ENCODE measurements at places on chromosomes 5 and 9.

DNA sequence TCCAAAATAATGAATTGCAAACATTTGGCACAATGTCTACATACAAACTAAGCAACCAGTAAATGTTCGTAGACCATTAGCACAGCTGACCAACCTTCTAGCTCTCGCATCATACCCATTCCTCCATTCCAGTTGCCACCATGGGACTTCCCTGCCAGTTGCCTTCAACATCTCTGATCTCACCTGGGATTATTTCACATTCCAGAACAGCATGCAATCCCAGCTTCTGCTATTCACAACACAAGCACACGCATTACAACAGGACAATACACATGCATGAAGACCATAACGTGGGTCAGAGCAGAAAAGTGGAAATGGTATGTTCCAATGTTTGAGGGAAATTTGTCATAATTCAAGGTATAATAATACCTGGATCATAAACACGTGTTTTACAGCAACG is 848.2 kb upstream of the DMAC1 start:
- no peak for DNase-seq

GRCh38 chr9:5983042-5983441 is 32.4 kb downstream of the RANBP6 start:
- DNase-seq: no peak

DNA sequence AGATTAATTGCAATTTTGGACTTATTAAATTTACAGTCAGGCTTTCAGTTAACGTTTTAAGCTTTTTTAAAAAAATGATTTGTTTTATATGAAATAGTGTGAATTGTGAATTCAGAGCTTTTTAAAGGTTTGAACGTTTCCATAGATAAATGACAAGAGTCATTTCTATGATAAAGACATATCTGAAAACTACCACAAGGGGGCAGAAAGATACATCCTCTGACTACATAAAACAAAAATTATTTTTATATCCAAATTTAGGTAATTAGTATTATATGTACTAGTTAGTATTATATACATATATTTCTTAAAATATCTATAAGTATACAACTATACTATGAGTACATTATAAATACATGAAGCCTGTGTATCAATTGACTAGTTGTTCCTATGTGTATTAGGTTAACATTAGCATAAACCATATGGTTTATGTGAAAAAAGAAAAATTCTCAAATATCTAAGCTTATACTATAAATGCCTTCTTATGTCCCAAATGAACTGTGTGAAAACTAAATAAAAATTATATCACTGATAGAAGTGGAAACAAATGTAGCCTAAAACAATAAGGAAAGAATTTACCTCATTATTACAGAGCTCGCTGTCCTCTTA is 155.2 kb downstream of the MEF2C start:
- DNase-seq: no peak

GRCh38 chr5:122218778-122219177 is 89.4 kb downstream of the ZNF474 start:
- no peak for DNase-seq

- DNase-seq: no peak
Observed at GRCh38 chr9:136690104-136690805, 3.0 kb upstream of the AGPAT2 start.

DNA sequence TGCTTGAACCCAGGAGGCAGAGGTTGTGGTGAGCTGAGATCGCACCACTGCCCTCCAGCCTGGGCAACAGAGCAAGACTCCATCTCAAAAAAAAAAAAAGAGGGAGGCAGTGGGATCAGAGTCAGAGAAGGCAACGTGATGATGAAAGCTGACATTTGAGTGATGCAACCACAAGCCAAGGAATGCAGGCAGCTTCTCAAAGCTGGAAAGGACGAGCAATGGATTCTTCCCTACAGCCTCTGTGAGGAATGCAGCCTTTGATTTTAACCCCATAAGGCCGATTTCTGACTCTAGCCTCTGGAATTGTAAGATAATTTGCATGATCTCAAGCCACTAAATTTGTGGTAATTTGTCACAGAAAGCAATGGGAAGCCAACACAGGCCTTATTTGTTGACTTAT is 9.8 kb downstream of the TGFBI start:
- no peak for DNase-seq

DNA sequence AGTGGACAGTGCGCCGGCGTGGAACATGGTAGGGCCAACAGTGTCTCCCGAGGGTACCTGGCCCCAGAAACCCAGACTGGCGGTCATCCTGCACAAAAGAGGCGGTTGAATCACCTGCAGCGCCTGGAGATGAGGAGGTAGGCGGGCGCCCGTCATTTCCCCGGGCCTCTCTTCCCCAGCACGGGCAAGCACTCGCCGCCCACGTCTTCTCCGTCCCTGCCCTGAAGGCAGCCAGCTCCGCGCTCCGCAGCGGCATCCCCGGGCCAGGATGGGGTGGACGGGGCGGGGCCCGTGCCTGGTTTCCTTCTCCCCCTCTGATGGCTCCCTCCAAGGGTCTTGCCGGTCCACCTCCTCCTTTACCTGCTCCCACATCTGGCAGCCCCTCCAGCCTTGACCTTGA is 27.1 kb upstream of the N4BP3 start:
- no peak for DNase-seq

DNA sequence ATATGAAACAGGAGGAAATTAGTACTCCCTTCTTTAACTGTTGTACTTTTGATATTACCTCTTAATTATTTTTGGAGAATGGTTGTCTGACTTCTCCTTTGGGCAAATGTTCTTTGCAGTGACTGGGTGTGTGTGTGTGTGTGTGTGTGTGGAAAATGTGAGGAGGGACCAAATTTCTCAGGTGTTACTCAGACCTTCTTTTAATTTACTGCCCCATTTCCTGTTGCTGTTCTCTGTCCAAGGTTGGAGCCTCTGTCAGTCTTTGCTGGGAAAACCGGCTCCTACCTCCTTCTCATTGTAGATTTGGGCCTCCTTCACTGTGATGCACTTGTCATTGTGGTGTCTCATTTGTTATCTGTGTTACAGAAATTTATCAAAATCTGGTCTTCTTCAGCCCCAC is 68.4 kb downstream of the PBX3 start:
- no peak for DNase-seq

GRCh38 chr5:636951-637350 is 24.8 kb downstream of the CEP72 start:
- no peak for DNase-seq

DNA sequence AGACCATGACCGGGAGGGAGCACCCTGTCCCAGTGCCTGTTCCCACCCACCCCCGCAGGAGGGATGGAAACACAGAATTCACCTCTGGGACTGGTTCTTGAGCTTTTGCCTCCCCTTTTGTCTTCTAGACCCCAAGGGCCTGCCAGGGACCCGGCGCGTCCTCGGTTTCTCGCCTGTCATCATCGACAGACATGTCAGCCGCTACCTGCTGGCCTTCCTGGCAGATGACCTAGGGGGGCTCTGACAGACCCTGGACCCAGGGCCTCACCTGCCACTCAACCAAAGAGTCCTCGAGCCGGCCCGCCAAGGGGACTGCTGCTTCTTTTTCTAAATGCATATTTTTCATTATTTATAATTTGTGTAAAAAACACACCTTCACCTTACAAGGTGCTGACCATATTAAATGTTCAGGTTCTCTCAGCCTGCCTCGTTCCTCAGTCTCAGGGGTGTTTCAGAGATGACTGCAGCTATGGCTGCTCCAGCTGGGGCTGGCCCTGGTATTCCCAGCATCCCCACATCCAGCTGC is 16.9 kb downstream of the CARD19 start:
- DNase-seq: no peak

DNA sequence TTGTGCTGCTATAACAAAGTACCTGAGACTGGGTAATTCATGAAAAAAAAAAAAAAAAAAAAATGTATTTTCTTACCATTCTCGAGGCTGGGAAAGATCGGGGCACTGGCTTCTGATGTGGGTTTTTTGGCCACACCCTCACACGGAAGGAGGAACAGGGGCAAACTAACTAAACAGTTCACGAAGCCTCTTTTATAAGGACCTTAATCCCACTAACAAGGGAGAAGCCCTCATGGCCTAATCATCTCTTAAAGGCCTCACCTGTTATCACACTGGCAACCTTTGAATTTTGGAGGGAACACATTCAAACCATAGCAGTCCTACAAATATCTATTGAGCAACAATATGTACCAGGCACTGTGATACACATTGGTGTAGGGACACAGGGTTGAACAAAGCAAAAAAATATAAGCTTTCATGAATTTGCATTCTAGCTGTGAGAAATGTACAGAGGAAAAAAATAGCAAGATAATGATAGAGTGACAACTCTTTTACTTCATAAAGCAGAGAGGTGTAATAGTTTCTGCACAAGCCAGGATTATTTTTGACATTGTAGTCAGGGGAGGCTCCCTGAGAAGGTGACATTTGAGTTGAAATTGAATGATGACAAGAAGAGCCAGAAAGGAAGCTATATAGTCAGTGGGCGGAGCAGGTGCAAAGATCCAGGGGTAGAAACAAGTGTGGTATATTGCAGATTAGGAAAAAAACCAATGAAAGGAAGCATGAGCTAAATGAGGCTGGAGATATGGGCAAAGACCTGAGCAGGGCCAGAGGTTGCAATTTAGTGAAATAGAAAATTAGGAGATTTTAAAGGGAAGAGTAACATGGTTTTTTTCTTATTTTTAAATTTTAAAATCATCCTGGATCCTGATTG is 68.1 kb upstream of the GRAMD2B start:
- no peak for DNase-seq

- DNase-seq: no peak
Observed at GRCh38 chr9:137066096-137066861, 4.1 kb downstream of the SAPCD2 start.

- DNase-seq: no peak
Observed at GRCh38 chr5:142610176-142611001, 75.5 kb downstream of the FGF1 start.

- DNase-seq: no peak
Observed at GRCh38 chr5:108164574-108164973, 217.3 kb downstream of the FBXL17 start.

- DNase-seq: no peak
Observed at GRCh38 chr5:75089137-75089536, 36.8 kb upstream of the GCNT4 start.

GRCh38 chr5:1952444-1953099 is 69.8 kb upstream of the IRX4 start:
- no peak for DNase-seq

GRCh38 chr5:133846478-133847226 is 121.8 kb downstream of the C5orf15 start:
- DNase-seq: no peak

GRCh38 chr5:122478741-122479442 is 166.9 kb downstream of the SNCAIP start:
- DNase-seq: no peak

- DNase-seq: no peak
Observed at GRCh38 chr5:136001466-136001981, 27.3 kb upstream of the TGFBI start.

GRCh38 chr5:90949469-90950358 is 391.1 kb downstream of the ADGRV1 start:
- DNase-seq: no peak

- DNase-seq: no peak
Observed at GRCh38 chr5:26231316-26231715, 807.1 kb downstream of the CDH9 start.

DNA sequence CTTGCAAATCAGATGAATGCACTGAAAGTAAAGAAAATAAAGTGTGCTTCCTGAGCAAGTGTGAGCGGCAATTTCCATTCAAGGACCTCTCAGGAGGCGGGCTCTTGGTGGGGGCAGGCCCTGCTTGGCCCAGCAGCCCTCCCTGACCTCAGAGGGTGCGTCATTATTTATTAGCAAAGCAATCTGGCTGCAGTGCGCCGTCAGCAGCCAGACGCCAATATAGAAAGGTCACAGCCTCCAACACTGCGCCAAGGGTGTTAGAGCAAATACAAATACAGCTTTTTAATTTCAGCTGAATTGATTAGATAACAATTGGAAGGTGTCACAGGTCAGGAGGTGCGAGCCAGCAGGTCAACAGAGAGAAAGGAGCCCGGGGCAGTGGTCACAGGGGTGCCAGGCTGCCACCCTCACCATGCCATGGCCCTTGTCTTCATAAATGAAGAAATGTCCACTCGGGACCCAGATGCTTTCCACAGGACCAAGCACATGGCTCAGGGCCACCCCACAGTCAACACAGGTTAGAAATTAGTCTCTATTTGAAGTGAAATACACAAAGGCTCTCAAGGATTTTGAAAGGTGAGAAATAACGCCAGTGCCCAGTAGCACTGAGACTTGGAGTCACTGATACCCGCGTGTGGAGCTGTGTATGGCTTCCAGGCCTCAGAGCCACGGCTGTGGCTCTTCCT is 309.8 kb downstream of the IRX2 start:
- DNase-seq: no peak

DNA sequence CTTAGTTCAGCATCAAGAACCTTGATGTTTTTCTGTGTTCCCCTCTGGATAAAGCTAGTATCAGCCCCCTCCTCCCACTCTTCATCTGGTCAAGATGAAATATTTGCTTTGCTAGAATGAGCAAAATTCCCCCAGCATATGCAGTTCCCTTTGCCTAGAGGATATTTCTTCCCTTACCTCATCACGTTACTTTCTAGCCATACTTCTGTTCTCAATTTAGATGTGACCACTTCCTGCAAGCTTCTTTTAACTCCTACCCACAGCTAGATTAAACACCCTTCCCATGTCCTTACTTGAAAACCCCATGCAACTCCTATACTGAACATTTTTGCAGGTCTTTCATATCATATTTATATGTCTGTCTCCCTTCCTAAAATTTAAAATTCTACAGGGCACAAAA is 178.9 kb upstream of the TUSC1 start:
- no peak for DNase-seq

DNA sequence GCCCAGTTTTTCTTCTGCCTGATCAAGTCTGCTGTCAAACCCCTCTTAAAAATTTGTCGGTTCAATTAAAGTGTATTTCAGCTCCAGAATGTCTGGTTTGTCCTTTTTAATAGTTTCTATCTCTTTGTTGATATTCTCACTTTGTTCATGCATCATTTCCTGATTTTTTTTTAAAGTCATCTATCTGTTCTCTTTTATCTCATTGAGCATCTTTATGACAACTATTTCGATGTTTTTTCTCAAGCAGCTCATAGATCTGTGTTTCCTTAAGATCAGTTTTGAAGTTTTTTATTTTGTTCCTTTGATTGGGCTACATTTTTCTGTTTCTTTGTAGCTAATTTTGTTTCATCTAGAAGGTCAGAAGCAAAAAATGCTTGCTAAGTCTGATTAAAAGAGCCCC is 53.7 kb downstream of the FGD3 start:
- no peak for DNase-seq

DNA sequence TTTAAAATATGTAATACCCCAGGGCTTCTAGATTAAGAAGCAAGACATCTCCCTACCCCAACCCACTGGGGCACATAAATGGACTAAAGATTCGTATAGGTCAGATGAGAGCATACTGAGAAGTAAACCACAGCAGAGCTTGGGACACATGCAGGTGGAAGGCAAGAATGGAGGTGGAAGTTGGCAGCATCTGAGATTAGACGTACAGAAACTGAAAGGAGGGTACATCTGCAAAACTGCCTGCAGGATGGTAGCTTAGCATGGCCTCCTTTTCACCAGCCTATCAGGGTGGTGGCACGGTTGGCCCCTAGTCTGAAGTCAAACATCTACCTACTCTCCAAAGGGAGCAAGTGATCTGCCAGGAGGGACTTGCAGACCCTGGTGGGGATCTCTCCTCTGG is 181.8 kb downstream of the TSSK1B start:
- DNase-seq: no peak

Measured in brain microvascular endothelial cell (primary cell).